ENCODE measurements at places on chromosomes 11 and 22. TPM values are rescaled to one million over a fixed set of nuclear protein-coding genes. Genes with fewer than 3 reads are reported as not detected.

The CATSPER1 gene
- total RNA-seq = 0.35 TPM

The MN1 gene
- 0.18 TPM for total RNA-seq

The KCNK4 gene
- total RNA-seq = not detected

The APOA1 gene
- total RNA-seq = not detected

The SLC22A9 gene
- total RNA-seq = not detected

The FXYD2 gene
- total RNA-seq = not detected

The SCGB1D2 gene
- not detected for total RNA-seq
